ENCODE measurements at places on chromosomes 1 and 21. TPM values are rescaled to one million over a fixed set of nuclear protein-coding genes. Genes with fewer than 3 reads are reported as not detected.

TNFRSF18 gene
- not detected for total RNA-seq

LCE1E gene
- total RNA-seq, result not detected

USP48 gene
- total RNA-seq, result 42.5 TPM

SLC19A2 gene
- total RNA-seq, result 5.6 TPM

NBPF4 gene
- not detected for total RNA-seq

CDA gene
- total RNA-seq, result 1.5 TPM

Data from hair follicle dermal papilla cell (primary cell).